NCI-H526 treated with DMSO at 0.1 percent for 48 hours (cell line): ENCODE measurements at places on chromosomes 1 and 21.
A peak's percentile ranks its signal among the peaks of the same experiment; 100 is the strongest.

- DNase-seq, result peak; percentile 71
These were observed 37.7 kb downstream of the KIAA0040 start for GRCh38 chr1:175154629-175155472.

- DNase-seq, result peak; percentile 51
These were observed 2.8 kb downstream of the ANKRD34A start for GRCh38 chr1:145961425-145962156.

- no peak for DNase-seq
These were observed 308.4 kb downstream of the AJAP1 start for GRCh38 chr1:4962836-4963235.

DNA sequence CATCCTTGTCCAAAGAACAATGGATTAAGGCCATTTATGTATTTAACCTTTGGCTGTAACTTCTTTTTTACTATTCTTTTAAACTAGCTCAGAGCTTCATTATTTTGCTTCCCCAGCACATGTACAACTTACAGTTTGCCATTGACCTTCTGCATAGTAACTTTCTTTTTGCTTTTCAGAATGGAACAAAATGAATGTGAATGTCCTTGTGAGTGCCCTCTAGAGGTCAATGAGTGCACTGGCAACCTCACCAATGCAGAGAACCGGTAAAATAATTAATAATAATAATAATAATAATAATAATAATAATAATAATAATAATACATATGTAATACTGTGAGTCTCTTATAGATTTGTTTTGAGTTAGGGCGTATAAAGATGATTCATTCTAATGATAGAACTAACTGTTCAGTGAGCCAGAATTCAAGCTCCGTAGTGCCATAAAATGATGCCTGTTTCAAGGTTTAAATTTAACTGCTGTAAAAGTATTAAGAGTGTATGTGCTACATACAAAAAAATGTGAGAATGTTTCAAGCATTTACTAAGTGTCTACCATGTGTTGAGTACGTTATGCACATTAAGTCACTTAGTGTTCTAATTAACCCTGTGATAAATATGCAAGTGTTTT lies 69.0 kb upstream of the RAVER2 start:
- no peak for DNase-seq

GRCh38 chr1:168136709-168137514 lies at the start of gene GPR161:
TSS of gene GPR161 (minus strand) at chr1:168136930. CDS start at chr1:168104850, 32,080 bp downstream.
- peak; percentile 66 for DNase-seq

GRCh38 chr1:169707912-169708604 lies 3.4 kb downstream of the SELL start:
- no peak for DNase-seq

DNA sequence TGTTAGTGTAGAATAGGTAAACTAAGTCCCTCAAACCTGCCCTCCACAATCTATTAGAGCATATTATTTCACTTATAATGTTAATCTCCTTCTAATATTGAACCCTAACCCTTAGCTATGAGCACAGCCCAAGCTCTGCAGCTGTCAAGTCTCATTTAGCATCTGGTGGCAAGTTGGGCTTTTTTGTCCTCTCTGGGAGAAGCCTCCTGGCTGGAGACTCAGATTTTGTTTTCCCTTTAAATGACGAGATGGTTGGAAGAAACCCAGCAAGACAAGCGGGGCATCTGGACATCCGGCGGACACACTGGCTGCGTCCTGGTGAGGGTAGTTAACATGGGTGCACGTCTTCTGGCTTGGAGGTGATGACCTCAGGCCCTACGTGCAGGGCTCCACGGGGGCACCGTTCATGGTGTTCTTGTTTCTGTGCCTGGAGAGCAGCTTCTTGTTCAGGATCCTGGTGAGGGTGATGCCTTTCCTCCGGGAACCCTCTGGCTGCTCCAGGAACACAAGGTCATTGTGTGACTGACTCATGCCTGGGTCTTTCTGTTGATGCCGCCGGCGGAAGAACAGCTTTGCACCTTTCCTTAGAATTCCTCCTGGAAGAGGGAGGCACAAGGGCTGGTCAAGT lies 9.7 kb upstream of the PRDM15 start:
- no peak for DNase-seq
